ENCODE measurements at places on chromosomes 16 and 17. TPM values are rescaled to one million over a fixed set of nuclear protein-coding genes. Genes with fewer than 3 reads are reported as not detected.

NDRG4 gene
- total RNA-seq = 42.9 TPM

PIRT gene
- 0.38 TPM for total RNA-seq

KRTAP2-3 gene
- total RNA-seq = 0.98 TPM

CCDC78 gene
- 3.9 TPM for total RNA-seq

KRT13 gene
- 1,618 TPM for total RNA-seq

SERPINF2 gene
- total RNA-seq = 36.3 TPM

CAVIN1 gene
- 49.0 TPM for total RNA-seq

KRT24 gene
- 0.43 TPM for total RNA-seq

ARHGAP23 gene
- total RNA-seq = 114 TPM

All from type B pancreatic cell (in vitro differentiated cells).